ENCODE measurements at places on chromosomes 2 and 18. TPM values are rescaled to one million over a fixed set of nuclear protein-coding genes. Genes with fewer than 3 reads are reported as not detected.

- no peaks in the 10 kb centered on the region for H3K27me3 ChIP-seq
- no peaks in the 10 kb centered on the region for H3K4me1 ChIP-seq
- H3K36me3 ChIP-seq, result no peaks in the 10 kb centered on the region
- no peak overlapping the region for H3K27ac ChIP-seq
These were observed 14.8 kb upstream of the IL18R1 start for GRCh38 chr2:102340778-102341177.

- no peak for DNase-seq
- no peak overlapping the region for H3K4me3 ChIP-seq
- peaks cover 35% of the 10 kb centered on the region for H3K4me1 ChIP-seq
These were observed 45.3 kb upstream of the STAT1 start for GRCh38 chr2:191059308-191059707.

DNA sequence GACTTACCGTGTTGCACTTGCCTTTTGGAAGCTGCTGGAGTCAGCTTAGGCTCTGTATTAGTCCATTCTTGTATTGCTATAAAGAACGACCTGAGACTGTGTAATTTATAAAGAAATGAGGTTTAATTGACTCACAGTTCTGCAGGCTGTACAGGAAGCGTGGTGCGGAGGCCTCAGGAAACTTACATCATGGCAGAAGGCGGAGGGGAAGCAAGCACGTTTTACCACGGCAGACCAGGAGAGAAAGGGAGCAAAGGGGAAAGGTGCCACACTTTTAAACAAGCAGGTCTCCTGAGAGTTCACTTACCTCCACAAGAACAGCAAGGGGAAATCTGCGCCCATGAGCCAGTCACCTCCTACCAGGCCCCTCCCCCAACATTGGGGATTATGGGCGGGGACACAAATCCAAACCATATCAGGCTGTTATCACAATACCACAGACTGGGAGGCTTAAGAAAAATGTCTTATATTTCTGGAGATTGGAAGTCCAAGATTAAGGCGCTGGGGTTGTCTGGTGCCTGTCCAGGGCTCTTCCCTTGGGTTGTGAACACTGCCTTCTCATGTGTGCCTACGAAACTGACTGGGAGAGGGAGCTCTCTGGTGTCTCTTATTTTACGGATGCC, 3.6 kb upstream of the D2HGDH start:
- H3K27me3 ChIP-seq, result no peaks in the 10 kb centered on the region
- DNase-seq, result no peak
- peaks cover 2% of the 10 kb centered on the region for H3K36me3 ChIP-seq
- H3K4me3 ChIP-seq, result no peak overlapping the region
- H3K27ac ChIP-seq, result no peak overlapping the region

C2orf15 gene
- total RNA-seq, result 2.0 TPM

DNA sequence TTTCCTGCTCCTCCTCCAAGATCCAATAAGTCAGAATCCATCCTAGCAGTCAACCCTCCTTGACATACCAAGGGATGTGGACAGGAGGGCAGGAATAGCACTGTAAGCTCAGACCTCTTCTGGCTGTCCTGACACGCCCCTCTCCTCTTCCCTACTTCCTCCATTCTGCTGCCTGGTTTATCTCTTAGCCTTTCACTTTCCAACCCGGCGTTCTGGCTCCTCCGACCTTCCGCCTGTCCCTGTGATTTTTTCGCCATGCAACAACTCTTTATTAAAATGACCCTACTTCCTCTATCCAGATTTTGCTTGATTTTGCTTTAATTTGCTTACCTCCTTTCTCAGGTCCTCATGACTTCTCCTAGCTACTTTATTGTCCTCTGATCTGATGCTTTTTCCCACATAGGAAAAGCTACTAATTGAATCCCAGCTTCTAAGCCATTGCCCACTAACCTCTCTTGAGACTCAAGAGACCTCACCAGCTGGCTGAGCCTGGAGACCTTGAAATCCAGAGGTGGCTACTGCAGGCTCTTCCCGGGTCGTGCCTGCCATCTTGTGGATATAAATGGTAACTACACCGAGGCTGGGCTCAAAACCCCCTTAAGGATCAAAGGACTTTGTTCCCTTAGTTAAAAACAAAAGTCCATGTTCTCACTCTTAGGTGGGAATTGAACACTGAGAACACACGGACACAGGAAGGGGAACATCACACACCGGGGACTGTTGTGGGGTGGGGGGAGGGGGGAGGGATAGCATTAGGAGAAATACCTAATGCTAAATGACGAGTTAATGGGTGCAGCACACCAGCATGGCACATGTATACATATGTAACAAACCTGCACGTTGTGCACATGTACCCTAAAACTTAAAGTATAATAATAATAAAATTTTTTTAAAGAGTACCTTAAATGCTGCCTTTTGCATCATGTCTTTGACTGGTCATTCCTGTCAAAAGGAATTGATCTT, 139.4 kb downstream of the AKAIN1 start:
- H3K4me1 ChIP-seq, result peaks cover 7% of the 10 kb centered on the region
- no peaks in the 10 kb centered on the region for H3K36me3 ChIP-seq
- no peak overlapping the region for H3K4me3 ChIP-seq
- no peaks in the 10 kb centered on the region for H3K27me3 ChIP-seq
